Activated T-cell treated with anti-CD3 and anti-CD28 coated beads for 1 hour (primary cell): ENCODE measurements at places on chromosomes 3 and 15.

GRCh38 chr15:67188551-67189218 is 65.8 kb downstream of the AAGAB start:
- no peak for DNase-seq

DNA sequence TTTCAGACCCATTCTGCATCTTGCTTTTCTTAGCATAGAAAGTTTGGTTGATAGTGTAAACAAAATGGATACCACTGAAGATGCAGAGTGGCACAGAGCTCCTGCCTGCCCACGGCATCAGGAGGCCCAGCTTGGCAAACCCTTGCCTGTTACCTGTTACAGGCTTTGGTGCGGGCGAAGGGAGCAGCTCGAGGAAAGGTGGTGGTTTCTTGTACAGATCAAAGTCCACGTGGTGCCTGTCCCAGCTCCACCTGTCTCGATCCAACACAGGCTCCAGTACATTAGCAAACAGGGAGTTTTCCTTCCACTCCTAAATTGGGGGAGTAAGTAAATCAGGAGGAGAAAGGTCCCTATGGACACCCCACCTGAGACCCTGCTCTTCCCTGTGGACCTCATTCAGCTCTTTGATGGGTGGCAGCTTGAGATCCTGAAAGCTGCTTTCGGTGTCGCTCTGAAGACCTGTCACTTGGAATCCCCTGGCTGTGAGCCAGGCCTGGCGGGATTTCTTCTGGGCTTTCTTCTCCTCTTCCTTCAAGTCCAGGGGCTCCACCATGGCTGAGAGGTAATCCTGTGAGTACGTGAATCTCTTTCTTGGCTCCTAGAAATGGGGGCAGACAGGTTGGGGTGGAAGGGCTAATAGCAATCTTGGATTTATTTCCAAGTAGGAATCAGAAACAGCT is 35.7 kb downstream of the ACAD9 start:
- DNase-seq = no peak

DNA sequence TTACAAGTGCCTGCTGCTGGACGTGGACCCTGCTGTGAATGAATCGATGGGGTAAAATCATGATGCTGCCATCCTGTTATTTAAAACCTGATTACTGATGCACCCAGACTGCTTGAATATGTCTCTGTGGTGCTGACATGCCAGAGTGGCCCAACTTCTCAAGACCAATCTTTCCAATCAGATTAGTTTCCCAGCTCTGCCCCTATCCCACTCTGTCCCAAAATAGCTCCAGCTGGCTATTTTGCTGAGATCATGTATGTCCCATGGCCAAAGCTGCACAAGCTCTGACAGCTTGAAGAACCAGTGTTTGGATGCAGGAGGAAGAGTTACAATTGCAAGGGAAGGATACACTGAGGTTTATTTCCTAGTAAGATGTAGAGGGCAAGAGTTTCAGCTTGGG is 153.6 kb downstream of the TMEM108 start:
- DNase-seq = no peak

- no peak for DNase-seq
Observed at GRCh38 chr15:64710676-64711428, 64.5 kb downstream of the RBPMS2 start.

DNA sequence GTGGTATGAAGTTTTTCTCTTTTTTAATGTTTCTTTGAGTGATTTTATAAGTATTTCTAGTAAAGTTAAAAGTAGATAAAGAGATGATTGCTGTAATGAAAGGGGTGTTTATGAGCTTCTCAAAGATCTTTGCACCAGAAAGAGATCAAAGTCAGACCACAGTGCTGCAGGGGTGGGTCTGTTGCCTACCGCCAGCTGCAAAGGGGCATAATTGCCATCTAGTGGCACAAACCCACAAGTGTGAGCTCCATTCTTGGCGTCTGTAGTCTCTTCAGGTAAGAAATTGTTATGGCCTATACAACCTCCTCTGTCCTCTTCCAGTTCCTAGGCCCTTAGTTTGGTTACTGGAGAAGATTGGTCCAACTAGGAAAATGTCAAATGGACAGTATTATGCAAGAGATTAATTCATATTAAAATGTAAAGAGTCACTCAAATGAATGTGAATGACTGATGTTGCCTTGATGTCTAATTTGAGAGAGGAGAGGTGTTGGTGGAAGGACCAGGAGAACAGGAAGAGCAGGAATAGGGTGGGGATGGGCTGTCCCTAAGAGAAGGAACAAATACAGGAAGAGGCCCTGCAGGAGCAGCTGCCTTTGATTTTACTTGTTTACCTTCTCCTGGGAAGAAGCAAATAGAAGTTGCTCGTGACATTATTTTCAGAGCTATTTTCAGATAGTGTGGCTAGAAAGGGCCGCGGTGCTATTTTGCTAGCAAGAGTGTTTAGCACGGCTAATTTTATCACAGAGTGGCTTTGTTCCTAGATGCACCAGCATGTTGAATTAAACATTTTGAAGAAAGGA is 53.0 kb upstream of the GSK3B start:
- DNase-seq = peak; percentile 28

GRCh38 chr3:31777092-31777491 is 204.0 kb downstream of the OSBPL10 start:
- no peak for DNase-seq

DNA sequence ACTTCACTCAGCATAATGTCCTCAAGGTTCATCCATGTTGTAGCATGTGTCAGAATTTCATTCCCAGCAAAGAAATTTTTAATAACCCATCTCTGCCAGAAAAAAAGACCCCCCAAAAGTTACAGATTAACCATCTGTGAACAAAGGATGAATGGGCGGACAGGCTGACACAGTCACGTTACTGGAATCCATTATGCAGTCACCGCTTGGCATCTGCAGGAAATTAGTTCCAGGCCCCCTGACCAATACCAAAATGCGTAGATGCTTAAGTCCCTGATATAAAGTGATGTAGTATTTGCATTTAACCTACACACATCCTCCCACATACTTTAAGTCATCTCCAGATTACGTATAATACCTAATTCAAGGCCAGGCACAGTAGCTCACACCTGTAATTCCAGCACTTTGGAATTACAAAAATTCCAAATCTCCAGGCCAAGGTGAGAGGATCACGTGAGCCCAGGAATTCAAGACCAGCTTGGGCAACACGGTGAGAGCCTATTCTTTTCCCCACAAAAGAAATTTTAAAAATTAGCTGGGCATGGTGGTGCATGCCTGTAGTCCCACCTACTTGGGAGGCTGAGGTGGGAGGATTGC is 1.5 kb upstream of the SLC12A8 start:
- DNase-seq = no peak

DNA sequence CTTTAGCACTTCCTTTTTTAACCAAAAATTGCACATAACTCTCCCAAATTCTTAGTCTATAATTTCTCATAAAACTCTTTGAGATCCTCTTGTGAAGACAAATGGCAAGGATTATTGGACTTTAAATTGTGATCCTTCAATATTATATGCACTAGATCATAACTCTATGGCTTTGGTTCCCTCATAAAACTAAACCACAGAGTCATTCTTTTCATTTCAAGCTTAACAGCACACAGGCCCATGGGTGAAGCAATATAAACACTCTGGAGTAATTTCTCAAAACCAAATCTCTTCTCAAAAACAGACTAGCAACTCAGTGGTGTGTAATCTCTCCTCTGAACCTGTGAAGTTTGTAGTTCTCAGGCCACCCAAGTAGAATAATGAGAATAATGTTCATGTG is 171.0 kb upstream of the NECTIN3 start:
- no peak for DNase-seq

DNA sequence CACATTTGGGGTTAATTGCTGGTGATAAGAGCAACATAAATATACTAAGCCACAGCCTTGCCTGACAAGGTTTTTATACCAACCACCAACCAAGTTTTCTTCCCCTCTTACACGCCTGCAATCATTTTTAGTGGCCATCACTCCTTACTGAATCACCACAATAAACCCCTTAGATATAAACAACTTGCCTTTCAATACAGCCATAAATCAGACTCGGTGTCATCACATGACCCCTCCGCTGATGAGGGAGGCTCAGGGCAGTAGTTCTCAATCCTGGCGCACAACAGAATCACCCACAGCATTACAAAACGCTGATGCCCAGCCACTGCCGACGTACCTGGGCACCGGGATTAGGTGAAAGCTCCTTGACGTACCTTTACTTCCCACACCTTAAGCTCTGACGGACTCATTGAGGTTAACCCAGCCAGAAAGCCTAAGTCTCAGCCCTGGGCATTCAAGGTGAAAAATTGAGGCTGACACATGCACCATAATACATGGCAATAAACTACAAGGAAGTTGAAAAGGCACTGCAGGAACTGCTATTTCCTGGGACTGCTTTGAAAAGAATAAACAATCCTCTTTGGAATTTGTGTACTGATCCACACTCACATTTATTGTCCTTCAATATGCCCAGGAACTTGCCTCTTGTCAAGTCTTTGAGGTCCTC is 17.1 kb downstream of the ADCY5 start:
- DNase-seq = no peak
